Nephron progenitor cell (in vitro differentiated cells): ENCODE measurements at places on chromosomes 4 and X.
A peak's percentile ranks its signal among the peaks of the same experiment; 100 is the strongest.

- no peak for DNase-seq
Observed at GRCh38 chrX:8805046-8805445, 3.9 kb upstream of the FAM9A start.

DNA sequence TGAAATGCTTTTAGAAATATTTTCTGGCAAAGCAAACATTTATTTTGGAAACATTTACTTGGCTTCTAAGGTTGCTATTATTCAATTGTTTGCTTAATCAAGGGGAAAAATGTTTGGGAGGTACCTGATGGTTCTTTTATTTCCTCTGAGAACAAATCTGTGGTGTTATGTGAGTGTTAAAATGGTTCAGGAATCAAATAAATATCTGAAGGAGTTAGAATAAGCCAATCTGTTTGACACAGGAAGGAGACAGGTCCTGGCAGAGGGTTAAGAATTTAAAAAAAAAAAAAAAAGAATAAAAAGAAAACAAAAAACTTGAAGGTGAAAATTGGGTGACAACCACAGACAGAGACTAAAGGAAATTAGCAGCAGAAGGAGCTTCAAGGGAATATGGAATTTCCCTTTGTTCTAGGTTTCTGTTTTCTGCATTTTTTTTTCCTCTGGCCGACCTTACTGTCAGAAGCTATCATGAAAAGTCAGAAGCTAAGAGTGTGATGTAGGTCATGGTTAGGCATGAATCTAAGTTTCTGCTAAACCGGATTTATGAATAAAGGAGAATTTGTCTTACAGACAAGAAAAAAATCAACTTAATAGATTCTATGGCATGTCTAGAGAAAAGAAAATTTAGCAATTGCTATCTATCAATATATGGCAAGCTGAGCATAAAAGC lies 78.6 kb upstream of the PNPLA4 start:
- no peak for DNase-seq

DNA sequence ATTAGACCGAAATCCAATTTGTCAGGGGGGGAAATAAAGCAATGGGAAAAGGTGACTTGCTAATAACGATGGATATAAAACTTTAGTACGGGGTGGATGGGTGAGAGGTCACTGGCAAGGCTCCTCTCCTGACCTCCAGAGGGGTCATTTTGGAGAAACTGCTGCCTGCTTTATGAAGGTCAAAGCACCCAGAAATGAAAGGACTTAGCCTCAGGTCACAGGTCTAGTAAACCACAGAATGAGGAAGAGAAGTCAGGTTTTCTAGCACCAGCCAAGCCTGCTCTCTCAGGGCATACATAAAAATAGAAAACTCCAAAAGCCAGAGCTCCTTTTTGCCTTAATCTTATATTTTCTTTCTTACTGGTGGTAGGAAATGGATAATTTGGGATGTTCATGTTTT lies 134.2 kb downstream of the SHROOM3 start:
- DNase-seq: no peak

GRCh38 chr4:56656346-56656643 lies 24.8 kb downstream of the HOPX start:
- DNase-seq: peak; percentile 35

DNA sequence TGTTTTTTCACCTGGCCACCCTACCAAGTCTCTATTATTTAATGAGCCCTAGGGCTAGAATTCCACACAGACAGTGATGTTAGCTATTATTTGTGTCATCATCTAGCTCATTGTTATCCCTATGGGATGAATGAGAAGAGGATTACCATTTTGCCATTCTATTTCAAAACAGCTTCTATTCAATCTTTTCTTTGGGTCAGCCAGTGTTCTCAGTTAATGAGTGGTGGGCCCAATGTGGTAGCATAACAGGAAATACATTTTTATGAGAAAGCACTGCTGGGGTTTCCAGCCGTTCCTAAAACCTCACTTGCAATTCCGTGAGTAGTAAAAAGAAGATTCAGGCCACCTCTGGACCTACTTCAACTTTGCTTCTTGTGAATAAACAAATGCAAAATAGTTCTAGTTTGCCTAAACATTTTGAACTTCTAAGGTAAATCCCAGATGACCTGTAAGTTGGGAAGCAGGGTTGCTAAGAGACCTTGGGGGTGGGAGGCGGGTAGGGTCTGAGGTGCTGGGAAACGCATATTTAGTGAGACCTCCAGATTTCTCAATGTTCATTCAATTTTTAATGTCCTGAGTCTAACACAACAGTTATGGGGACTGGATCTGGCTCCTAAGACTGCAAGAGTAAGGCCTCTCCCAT lies 24.8 kb upstream of the CYP2U1 start:
- no peak for DNase-seq

DNA sequence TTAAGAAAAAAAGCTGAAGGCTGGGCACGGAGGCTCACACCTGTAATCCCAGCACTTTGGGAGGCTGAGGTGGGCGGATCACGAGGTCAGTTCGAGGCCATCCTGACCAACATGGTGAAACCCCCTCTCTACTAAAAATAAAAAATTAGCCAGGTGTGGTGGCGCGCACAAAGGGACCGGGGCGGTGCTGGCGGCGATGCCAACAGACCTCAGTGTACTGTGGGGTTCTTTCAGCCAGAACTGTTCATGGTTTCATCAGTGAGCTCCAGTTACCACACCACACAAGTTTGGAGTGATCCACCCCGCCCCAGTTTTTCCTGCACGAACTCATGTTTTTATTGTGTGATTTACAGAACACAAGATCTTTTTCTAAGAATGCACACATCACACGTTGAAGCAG lies 21.2 kb upstream of the IRAK1 start:
- DNase-seq: no peak
